ENCODE measurements at places on chromosomes 4 and X.

GRCh38 chr4:8853249-8853648 is 18.4 kb downstream of the HMX1 start:
- DNase-seq: no peak

GRCh38 chrX:116243039-116243438 is 72.5 kb downstream of the AGTR2 start:
- no peak for DNase-seq

DNA sequence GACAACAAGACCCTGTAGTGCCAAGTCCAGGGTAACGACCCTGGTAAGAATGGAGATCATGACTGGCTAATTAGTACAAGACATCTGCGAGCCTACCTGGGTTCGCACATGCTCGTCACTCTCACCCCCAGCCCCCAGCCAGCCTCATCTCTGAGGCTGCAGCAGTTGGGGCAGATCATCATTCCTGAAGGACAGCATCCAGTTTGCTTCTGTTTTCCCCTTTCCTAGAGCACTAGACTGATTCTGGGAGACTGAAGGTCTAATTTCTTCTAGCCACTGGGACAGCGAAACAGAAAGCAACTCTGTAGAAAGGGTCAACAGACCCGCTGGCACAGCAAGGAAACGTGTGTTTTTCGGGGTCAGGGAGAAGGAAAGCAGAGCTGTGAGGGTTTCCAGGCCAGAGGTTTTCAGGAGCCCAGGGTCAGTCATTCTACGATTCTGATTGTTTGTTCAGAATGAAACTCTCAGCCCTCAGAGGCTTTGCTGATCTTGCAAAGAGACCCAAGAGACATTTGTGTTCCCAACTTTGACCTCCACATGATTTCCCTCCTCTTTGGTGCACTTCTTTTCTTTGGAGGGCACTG is 343.1 kb upstream of the NOCT start:
- no peak for DNase-seq

GRCh38 chr4:111502626-111503025 is 642.6 kb upstream of the FAM241A start:
- DNase-seq: no peak

GRCh38 chr4:48899432-48899749 is 7.2 kb downstream of the OCIAD2 start:
- DNase-seq: no peak

DNA sequence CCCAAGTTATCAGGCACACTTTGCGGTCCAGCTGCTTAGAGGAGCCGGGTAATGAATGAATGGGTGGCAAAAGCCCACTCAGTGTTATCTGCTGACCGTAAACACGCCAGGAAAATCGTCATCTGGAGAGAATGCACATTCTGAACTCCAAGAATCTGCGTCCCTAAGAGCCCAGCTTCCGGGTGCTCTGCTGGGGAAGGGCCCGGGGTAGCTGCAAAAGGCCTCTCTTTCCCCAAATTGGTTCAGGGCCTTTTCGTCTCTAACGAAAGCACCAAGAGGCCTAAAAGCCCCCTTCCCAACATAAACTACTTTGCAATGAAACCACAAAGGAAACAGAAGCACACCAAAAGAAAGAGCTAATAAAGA is 1.6 kb upstream of the SFRP2 start:
- DNase-seq: no peak

- no peak for DNase-seq
Measured at GRCh38 chr4:83151651-83152050, 37.1 kb upstream of the PLAC8 start.

- DNase-seq: no peak
Measured at GRCh38 chr4:20724915-20725314, 24.7 kb downstream of the PACRGL start.

- no peak for DNase-seq
Measured at GRCh38 chr4:14877246-14878225, 124.7 kb upstream of the CPEB2 start.

- DNase-seq: no peak
Measured at GRCh38 chr4:181796502-181796901, 446.7 kb upstream of the TENM3 start.

- DNase-seq: no peak
Measured at GRCh38 chr4:156137679-156138473, 184.2 kb upstream of the CTSO start.

DNA sequence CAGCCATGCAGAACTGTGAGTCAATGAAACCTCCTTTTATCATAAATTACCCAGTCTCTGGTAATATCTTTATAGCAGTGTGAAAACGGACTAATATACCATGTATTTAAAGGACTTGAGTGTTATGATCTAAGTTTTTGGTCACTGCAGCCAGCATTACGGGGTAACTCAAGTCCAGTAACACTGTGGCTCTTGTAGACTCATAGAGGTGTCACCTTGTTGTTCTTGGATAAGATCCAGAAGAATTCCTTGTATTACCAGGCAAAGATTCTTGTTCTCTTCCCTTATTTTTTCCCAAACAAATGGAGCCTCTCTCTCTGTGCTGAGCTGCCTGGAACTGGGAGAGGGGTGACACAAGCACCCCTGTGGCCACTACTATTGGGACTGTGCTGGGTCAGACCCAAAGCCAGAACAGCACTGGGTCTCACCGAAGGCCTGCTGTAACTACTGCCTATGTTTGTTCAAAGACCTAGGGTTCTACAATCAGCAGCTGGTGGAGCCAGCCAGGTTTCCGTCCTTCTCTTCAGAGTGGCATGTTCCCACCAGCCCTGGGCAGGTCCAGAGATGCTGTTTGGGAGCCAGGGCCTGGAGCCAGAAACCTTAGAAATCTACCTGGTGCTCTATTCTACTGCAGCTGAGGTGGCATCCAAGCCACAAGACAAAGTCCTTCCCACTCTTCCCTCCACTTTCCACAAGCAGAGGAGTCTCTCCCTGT is 43.7 kb upstream of the MED14 start:
- DNase-seq: no peak

DNA sequence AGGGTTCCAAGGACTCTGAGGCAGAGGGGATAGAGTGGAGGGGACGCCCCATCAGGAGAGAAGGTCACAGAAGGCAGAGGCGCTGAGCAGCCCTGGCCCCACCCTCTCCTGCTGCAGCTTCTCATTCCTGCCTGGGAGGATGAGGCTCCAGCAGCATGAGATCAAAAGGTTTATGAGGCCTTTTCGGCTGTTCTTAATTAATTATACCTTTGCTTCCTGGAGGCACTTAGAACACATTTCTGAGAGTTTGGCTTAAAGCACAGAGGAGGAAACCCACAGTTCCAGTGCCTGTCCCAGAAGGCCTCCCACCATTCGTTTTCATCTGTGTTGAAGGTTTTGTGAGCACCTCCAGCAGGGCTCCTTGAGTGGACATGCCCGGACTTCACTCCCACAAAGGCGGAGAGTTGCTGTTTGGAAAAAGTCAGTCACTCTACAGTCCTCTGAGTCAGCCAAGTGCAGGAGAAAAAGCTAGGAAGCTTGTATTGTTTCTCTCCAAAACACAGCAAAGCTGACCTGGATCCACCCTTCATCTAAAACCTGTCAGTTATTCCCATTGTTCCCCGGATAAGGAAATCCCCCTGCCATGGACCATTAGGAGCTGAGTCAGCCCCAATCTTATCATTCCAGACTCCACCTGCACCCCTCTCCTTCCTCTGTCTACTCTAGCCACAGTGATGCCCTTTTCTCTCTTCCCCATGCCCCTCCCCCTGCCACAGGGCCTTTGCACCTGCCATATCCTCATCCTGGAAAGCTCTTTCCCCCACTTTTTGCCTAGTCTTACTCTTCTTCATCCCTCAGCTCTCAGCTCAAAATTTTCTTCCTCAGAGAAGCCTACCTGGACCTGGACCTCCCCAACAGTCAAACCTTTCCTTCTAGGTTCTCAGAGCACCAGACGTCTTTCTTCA is 276.8 kb downstream of the FBXW7 start:
- no peak for DNase-seq

GRCh38 chr4:124053872-124054538 is 657.4 kb downstream of the SPRY1 start:
- no peak for DNase-seq

GRCh38 chr4:65083076-65083475 is 587.2 kb downstream of the EPHA5 start:
- DNase-seq: no peak

DNA sequence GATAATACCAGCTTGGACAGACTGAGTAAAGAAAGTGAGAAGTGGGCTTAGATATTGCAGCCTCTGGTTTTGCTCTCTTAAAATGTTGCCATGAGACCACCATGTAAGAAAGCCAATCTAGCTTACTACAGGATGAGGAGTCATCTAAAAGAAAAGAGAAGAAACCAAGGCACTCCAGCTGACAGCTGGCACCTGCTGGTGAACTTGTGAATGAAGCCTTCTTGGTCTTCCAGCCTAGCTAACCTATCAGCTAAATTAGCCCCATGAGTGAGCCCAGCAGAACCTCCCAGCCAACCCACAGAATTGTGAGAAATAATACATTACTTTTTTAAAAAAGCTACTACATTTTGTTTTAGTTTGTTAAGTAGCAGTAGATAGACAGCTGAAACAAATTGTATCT is 154.5 kb upstream of the QRFPR start:
- DNase-seq: no peak

DNA sequence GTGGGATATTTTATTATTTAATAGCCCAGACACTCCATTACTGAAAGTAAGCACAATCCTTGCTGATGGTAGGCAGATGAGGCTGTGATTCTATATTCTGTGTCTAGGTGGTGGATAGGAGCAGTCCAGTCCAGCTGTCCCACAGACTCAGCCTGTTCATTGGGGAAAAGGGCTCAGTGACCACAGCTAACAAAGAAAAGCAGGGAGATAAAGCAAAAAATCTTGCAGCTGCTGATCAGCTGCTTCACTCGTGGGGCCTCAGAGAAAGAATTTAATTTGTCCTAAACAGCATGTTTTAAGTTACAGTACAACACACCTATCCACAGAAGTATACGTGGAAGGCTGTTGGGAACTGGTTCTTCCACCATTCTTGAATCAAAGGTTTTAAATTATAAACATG is 40.7 kb upstream of the ANK2 start:
- DNase-seq: no peak

DNA sequence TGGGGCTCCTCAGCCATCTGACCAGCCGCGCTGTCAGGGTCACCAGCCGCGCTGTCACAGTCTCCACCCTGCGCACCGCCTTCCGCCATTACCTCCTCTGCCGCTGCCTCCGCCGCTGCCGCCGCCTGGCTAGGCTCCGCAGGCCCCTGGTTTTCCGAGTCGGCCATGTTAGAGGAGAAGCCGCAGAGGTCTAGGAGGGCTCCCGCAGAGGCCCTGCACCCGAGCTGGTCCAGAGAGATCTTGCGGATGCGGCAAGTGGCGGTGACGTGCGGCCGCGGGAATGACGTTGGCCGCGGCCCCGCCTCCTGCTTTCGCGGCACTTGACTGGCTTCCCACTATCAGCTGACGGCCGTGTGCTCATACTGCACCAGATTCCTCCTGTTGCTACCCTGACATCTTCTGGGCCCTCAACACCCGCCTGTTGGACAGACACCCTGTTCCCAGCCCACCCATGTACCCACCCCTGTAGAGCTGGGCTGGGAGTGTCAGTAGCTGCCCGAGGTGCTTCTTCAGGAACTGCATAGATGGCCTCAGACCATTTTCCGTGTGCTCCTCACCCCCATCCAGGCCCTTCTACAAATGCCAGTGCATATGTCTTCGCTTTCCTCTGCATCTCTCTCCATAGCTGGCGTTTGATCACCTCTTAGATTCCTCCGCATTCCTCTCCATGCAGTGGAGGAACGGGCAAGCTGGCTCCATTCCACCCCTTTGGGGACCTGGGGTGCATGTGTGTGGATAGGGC is at the start of gene NAP1L5:
NAP1L5 (minus strand) TSS at position 242 of the 742 bp plus-strand sequence; CDS start at position 167, 75 bp downstream.
- DNase-seq: peak; percentile 71

GRCh38 chrX:142089193-142089592 is 115.9 kb downstream of the MAGEC2 start:
- DNase-seq: no peak

DNA sequence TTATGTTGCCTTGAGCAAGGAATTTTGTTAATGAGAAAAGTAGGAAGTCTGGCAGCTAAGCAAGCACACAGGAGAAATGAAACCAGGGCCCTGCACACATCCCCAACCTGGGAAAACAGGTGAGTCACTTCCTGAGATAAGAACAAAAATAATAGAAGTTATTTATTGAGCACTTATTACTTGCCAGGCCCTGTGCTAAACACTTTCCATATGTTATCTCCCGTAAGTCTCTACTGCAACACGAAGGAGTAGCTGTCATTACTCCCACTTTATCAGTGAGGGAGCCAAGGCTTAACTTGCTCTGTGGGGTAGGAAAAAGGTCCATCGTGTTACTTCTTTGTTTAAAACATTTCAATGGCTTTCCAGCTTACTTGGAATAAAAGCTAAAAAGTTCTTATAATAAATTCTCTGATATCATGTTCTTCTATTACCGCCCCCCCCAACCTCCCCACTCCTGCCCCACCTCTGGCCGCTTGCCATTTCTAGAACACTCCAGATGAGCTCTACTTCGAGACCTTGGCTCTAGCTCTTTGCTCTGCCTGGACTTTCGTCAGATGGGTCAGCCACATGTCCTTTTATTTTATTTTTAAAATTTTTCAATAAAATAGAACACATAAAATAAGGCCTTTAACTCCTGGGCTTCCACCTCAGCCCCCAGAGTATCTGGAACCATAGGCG is 36.3 kb upstream of the PLAC8 start:
- DNase-seq: no peak
